ENCODE measurements at places on chromosomes 5 and 9.

- no peak for DNase-seq
Measured at GRCh38 chr9:76564297-76564696, 105.3 kb downstream of the GCNT1 start.

- peak; percentile 39 for DNase-seq
Measured at GRCh38 chr9:34496149-34496712, 26.6 kb downstream of the ENHO start.

GRCh38 chr9:3238236-3238635 is 287.6 kb downstream of the RFX3 start:
- peak; percentile 13 for DNase-seq

GRCh38 chr9:127947841-127948710 is 10.4 kb upstream of the DPM2 start:
- DNase-seq: no peak

DNA sequence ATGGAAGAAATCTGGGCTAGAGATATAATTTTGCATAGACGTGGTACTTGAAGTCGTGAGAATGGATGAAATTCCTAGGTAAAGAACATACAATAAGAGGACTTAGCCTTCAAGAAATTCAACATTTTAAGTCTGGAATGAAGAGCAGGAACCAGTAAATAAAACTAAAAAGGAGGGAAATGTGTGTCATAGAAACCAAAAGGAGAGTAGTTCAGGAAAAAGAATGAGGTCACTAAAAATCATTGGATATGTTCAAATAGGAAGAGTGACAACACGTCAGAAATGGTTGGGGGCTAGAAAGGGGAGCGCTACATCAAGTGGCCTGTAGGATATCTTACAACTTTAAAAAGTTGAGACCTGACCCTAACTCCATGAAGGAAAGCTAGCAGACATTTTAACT is 44.0 kb downstream of the PFDN1 start:
- no peak for DNase-seq

- no peak for DNase-seq
Measured at GRCh38 chr5:555058-555623, 30.9 kb upstream of the SLC9A3 start.
